ENCODE measurements at places on chromosomes 3 and 15. TPM values are rescaled to one million over a fixed set of nuclear protein-coding genes. Genes with fewer than 3 reads are reported as not detected.

Gene IRAK2
- 8.1 TPM for total RNA-seq

Gene SLC2A2
- total RNA-seq = not detected

Gene ZNF774
- total RNA-seq = 1.8 TPM

Gene CTXN2
- not detected for total RNA-seq

GRCh38 chr3:150141790-150142326, 171.2 kb upstream of the PFN2 start:
- no peak overlapping the region for H3K27ac ChIP-seq
- no peak overlapping the region for H3K4me3 ChIP-seq
- H3K4me1 ChIP-seq = peaks cover 9% of the 10 kb centered on the region
- no peak for DNase-seq
- H3K36me3 ChIP-seq = no peaks in the 10 kb centered on the region
- H3K27me3 ChIP-seq = no peaks in the 10 kb centered on the region
